ENCODE measurements at places on chromosomes 13 and 19.
A peak's percentile ranks its signal among the peaks of the same experiment; 100 is the strongest.

GRCh38 chr13:66659701-66660467 lies 570.3 kb downstream of the PCDH9 start:
- DNase-seq, result no peak

DNA sequence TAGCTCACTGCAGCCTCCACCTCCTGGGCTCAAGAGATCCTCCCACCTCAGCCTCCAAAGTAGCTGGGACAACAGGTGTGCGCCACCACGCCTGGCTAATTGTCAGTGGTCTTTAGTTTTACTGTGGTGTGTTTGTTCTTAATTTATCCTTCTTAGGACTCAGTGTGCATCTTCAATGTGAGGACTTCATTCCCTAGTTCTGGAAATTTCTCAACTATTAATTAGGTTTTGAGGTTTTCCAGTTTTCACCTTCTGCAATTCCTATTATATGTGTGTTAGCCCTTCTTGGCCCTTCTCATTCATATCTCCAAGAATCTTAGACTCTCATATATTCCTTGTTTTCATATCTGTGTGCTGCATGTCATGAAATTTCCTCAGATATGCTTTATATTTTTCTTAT lies 32.2 kb upstream of the SLC7A10 start:
- DNase-seq, result no peak

DNA sequence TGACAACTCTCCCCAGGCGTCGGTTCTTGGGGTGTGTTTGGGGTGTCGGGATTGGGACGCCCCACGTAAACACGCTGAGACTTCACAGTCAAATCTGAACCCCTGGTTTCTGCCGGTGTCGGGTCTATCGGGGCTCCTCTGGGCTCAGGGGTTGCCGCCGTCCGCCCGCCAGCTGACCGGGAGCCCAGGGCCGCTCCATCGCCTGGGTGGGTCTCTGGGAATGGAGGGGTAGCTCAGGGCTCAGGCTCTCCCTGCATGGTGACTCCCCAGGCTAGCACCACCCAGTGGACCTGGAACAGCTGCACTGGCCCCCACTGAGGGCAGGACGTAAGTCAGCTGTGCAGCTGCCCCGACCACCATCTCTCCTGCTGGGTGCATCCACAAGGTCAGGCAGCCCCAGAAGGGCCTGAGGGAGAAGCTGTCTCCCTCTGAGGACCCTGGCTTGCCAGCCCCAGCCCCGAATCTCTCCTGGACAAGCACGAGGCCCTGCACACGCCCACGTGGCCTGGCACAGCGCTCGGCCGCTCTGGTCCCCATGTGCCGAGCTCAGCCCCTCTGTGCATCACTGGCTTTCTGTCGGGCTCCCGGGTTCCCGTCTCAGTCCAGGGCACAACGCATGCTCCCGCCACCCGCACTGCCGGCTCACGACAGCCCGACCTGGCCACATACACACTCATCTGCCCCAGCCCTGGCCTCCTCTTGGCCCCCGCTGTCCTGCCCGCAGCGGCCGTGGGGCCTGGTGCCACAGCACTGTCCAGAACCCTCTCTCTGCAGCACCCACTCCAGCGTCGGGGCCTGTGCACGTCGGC lies 6.1 kb downstream of the RNF126 start:
- no peak for DNase-seq

DNA sequence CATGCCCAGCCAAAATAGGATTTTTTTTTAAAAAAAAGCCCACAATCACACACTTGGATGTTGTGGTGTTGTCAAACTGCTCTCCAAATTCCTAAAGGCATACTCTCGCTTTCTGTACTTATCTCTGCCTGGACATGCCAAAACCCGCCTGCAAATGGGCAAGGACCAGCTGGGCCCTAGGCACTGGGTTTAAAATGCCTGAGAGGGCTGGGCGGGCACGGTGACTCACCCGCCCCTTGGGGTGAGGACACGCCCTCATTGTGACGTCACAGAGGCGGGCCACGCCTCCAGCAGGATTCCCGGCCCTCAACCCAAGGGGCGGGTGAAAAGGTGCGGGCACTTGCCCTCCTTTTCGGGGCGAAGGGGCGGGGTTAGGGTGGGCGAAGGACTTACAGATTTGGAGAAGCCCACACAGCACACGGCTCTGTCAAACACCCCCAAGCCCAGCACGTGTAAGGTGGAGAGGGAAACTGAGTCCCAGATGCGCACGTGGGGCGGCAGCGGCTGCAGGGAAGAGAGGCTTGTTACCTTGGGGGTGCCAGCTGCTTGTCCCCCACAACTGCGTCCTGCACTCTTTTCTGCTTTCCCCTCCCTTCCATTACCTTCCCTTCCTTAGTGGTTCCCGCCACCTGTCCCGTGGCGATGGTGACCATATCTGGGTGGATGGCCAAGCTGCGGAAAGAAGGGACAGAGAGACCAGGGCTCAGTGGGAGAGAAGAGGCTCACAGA lies 6.6 kb downstream of the EML2 start:
- no peak for DNase-seq

DNA sequence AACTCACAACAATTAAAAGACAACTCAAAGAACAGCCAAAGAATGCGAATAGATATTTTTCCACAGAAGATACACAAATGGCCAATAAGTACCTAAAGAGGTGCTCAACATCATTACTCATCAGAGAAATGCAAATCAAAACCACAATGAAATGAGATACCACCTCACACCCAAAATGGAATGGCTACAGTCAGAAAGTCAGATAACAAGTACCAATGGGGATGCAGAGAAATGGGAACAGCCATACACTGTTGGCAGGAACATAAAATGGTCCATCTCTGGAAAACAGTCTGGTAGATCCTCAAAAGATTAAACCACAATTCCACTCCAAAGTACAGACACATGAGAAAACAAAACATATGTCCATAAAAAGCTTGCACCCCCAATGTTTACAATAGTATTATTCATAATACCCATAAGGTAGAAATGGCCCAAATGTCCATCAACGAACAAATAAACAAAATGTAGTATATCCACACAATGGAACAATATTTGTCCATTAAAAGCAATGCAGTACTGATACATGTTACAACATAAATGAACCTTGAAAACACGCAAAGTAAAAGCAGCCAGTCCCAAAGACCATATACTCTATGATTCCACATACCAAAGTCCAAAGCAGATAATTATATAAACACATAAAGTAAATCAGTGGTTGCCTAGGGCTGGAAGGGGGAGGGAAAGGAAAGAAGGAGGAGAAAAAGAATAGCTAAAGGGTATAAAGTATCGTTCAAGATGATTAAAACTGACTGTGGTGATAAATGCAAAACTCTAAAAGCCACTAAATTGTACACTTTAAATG lies 19.6 kb downstream of the USP12 start:
- no peak for DNase-seq

GRCh38 chr13:40789275-40790153 lies at the start of gene SLC25A15:
TSS of gene SLC25A15 (plus strand) at chr13:40789611. CDS start at chr13:40793227, 3,616 bp downstream.
- peak; percentile 76 for DNase-seq

DNA sequence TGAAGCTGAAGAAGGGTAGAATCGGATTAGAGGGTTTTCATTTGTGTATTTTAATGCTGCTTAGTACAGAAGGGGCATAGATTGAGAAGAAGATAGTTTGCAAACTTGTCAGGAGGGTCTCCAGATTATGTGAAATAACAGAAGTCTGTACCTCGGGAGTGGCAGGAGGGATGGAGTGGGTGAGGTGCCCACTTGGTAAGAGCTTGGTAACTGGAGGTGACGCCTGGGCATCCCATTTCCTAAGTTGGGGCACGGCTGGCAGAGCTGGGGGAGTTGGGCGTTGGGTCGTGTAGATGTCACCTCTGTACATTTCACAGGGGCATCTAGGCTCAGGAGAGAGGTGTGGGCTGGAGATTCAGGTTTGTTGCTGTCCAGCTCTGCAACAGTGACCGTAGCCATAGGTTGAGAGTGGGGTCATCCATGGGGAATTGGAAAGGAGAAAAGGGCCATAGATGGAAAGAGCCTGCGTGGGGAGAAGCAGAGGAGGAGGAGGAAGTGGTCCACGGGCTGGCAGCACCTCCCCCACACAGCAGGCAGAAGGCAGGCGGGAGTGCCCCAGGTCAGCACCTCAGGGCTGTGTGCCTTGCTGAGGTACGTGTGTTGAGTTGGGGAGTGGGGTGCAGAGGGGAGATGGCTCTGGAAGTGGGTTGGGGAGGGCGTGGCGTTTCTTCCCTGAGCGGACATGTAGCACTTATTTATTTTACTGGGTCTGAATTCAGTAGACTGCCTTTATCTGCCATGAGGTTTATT lies 31.2 kb downstream of the MPHOSPH8 start:
- DNase-seq, result no peak

DNA sequence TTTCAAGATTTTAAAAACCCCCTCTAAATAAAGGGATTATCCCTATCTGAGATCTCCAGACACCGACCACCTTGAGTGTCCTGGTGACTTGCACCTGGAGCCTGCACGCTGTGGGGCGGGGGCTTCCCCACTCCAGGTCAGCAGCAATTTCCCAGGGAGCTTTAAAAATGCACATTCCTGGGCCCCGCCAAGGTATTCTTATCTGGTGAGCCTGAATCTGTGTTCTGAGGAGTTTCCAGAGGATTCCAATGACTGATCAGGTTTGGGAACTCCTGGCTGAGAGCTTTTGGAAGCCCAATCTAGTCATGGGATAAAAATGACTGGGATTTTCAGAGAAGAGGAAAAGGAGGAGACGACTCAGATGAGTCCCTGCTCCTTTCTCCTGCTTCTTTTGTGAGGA lies 66.1 kb downstream of the FGF9 start:
- no peak for DNase-seq

DNA sequence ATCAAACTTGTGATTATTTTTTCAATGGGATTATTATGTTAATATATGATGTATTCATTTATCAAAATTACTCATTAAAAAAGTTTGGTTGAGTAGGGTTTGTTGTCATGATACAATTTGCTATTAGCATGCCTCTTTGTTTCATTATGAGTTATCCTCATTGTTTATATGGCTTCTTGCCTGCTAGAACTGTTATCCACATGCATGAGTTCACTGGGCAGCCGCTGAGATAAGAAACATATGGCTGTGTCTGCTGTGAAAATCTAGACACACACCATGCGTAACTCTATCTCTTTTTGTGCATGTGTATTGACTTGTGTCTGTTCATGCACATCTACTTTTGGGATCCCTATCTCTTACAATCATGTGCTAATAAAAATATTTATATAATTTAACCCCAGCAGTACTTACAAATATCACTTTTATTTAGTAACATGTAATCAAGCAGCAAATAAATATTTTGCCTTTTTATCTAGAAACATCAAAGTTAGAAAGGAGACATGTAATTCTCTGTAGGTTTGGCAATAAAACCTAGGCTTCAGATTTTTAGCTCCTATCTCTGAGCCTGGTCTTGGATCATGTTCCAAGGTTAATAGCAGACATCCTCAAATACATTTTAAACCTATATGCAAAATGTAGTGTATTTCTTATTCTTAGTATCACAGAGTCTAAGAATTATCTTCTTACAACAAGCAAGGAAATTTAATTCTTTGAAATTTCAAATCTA lies 11.2 kb upstream of the KLF12 start:
- DNase-seq, result no peak

GRCh38 chr19:16542910-16543472 lies 754 bp upstream of the CHERP start:
- DNase-seq, result no peak

DNA sequence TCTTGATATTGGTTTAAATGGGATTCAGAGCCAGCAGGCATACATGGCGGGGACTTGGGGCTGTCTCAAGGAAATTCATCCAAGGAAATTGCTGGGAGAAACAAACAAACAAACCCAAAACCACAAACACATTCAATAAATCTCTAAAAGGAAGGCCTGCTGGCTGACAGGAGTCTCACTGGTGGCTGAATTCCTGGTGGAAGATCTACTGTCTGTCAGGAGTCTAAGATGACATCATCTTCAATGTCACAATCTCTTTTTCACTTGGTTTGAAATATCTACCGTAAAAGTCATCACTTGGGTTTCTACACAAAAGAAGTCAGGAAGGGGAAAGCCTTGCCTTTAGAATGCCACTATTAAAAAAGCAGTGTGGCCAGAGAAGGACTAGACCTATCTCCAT lies 87.9 kb downstream of the KLF5 start:
- DNase-seq, result no peak

DNA sequence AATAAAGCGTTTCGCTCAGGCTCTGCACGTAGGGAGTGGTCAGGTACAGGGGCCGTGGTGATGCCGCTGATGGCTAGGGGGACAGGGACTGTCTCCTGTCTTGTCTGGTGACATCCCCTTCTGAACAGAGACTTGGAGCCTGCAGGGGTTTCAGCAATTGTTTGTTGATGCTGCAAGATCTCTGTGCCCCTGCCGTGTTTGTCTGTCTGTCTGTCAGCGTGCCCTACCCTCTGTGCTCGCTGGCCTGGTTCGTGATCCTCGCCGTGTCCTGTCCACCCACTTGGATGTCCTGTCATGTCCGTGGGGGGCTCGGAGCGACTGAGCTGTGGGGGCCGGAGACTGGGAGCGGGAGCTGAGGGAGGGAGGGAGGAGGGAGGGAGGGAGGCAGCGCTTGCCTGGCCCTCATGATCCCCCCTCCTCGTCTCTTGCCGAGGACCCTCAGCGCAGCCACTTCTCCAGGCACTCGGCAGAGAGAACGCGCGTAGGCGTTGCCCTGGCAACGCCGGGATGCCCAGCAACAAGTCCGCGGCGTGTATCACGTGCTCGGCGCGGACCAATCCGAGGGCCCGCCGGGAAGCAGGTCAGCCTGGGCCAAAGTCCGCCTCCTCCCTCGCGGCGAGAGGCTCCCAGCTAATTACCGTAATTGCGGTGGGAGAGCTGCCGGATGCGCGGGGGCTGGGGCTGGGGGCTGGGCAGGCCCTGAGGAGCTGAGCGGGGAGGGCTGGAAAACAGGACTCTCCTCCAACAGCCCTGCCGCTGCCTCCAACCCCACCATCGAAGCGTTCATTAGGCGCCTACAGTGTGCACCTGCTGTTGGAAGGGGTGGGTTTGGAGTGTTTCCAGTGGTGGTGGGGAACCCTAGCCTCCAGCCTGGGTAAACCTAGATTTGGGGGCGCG lies 31.9 kb upstream of the FEM1A start:
- no peak for DNase-seq

DNA sequence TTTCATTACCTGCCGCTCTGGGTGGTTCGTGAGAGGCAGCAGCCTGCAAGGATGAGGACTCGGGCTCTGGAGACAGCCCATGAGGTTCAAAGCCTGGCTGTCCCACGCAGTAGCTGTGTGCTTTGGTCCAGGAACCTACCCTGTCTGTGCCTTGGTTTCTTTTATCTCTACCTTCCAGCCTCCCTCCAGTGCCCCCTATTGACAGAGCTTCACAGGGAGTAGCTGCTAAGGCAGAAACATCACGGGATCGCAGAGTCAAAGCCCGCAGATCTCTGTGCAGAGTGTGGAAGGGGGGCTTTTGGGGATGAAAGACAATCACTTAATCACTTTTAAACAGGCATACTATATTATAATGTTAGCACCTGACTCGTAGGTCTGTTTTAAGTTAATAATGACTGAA lies 16.2 kb downstream of the ZNF71 start:
- DNase-seq, result no peak

- DNase-seq, result no peak
Observed at GRCh38 chr13:48784916-48785548, 131.3 kb downstream of the CYSLTR2 start.

GRCh38 chr13:33690354-33690753 lies 127.6 kb upstream of the RFC3 start:
- no peak for DNase-seq
